T-helper 1 cell (primary cell): ENCODE measurements at places on chromosomes 2 and 18.

- DNase-seq = no peak
Observed at GRCh38 chr2:44075541-44075940, 79.8 kb upstream of the LRPPRC start.

GRCh38 chr2:236862961-236863728, 222.5 kb upstream of the COPS8 start:
- DNase-seq = no peak

DNA sequence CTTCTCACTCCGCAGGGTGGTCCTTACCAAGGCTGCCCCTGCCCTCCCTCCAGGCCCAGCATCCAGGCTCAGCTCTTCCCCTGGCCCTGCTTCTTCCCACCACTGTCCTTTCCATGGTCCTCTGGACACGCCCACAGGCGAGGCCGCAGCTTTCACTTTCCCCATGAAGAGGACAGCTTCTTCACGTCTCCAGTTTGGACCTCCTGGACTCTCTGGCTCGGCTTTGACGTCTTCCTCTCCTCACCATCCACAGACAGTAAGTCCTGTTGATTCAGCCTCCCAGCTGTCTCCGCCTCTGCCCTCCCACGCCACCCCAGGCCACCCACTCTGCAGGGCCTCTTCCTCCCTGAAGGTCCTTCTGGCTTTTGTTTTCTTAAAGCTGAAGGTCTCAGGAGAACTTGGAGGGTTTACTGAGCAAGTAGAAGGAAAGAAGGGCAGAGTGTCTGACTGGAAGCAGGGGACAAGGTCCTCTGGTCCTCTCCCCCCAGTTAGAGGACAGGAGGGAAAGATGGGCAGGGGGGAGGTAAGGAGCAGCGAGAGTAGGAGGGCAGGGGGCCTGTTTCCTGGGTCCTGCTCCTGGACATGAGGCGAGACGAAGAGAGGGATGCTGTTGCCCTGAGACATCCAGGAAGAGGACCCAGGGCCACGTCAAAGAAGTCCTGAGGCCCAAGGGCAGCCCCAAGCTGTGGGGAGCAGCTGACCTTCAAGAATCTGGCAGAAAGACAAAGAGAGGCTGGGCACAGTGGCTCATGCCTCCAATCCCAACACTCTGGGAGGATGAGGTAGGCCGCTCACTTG, 24.7 kb upstream of the NMUR1 start:
- DNase-seq = no peak

GRCh38 chr2:218028562-218029348, 26.0 kb upstream of the TNS1 start:
- DNase-seq = no peak

- DNase-seq = no peak
Observed at GRCh38 chr2:158489366-158490112, 32.8 kb downstream of the PKP4 start.

GRCh38 chr2:207150284-207150683, 15.5 kb downstream of the KLF7 start:
- no peak for DNase-seq

GRCh38 chr2:221485503-221485870, 86.6 kb downstream of the EPHA4 start:
- no peak for DNase-seq

- DNase-seq = no peak
Observed at GRCh38 chr2:167122389-167122788, 234.1 kb downstream of the XIRP2 start.
